ENCODE measurements at places on chromosomes 6 and 20. TPM values are rescaled to one million over a fixed set of nuclear protein-coding genes. Genes with fewer than 3 reads are reported as not detected.

DNA sequence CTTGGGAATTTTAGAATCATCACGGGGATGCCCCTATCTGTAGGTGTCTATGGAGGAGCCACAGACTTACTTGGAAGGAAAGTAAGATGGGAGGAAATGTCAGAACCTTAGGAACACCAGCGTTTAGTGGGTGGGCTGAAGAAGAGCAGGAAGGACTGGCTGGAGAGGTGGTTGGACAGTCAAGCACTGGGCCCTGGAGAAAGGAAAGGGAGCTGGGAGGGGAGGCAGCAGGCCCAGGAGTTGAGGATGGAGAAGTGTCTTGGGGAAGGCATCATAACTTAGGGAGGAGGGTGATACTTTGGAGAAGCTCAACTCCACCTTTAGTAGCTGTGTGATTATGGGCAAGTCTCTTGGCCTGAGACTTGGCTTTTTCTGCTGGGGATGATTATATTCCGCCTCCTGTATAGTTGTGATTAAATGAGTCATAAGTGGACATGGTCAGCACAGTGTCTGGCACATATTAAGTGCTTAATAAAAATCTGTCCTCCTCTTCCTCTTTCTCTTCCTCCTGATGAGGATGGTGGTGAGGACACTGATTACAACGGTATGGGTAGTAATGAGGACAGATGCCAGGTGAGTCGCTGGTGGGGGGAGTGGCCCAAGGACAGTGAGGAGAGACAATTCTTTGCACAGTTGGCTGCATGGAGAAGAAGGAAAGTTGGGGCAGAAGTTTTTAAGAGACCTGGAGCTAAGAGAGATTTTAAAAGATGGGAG, 125.7 kb downstream of the TOX2 start:
- peaks cover 66% of the 10 kb centered on the region for H3K27me3 ChIP-seq
- H3K36me3 ChIP-seq, result no peaks in the 10 kb centered on the region
- H3K4me1 ChIP-seq, result peaks cover under 1% of the 10 kb centered on the region

DNA sequence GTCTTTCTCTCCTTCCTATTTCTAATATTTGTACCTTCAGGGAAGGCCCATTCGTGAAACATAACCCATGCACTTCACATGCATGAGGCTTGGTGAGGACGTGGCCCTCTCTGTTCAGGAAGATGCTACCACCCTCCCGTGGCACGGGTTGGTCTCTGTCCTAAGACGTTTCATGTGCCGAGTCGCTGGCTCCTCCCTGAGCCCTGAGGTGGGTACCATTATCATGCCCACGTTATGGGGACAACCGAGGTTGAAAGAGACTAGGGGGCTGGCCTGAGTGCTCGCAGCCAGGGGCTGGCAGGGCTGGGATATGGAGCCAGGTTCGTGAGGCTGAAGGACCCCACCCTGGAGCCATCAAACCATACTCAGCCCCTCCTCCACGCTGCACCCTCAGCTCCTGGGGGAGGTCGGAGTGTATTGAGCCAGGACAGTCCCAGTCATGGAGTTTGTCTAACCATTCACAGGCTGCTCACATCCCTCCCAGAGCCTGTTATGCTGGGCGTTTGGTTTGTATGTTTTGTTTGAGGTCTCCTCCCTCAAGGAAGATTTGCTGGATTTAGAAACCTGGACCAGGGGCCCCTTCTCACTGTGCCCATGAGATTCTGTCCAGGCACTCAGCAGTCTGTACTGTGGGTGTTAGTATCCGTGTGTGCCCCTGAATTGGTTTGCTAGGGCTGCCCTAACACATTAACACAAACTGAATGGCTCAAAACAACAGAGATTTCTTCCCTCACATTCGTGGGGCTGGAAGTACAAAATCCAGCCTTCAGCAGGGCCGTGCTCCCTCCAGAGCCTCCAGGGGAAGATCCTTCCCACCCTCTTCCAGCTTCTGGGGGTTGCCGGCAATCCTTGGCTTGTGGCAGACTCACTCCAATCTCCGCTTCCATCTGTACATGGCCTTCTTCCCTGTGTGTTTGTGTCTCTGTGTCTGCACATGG, 88.3 kb downstream of the ANKRD60 start:
- no peak for DNase-seq
- H3K4me3 ChIP-seq, result no peak overlapping the region
- H3K27ac ChIP-seq, result no peak overlapping the region
- H3K27me3 ChIP-seq, result peaks cover 15% of the 10 kb centered on the region
- H3K4me1 ChIP-seq, result no peaks in the 10 kb centered on the region

- peaks cover 3% of the 10 kb centered on the region for H3K4me1 ChIP-seq
- H3K36me3 ChIP-seq, result no peaks in the 10 kb centered on the region
- H3K27ac ChIP-seq, result no peak overlapping the region
- peaks cover 34% of the 10 kb centered on the region for H3K27me3 ChIP-seq
- no peak for DNase-seq
Observed at GRCh38 chr6:40844246-40844645, 194.8 kb downstream of the UNC5CL start.

APCDD1L gene
- not detected for total RNA-seq

GRCh38 chr6:10368861-10369260, 46.0 kb downstream of the TFAP2A start:
- H3K4me3 ChIP-seq, result no peak overlapping the region
- no peaks in the 10 kb centered on the region for H3K36me3 ChIP-seq
- H3K27ac ChIP-seq, result no peak overlapping the region

DNA sequence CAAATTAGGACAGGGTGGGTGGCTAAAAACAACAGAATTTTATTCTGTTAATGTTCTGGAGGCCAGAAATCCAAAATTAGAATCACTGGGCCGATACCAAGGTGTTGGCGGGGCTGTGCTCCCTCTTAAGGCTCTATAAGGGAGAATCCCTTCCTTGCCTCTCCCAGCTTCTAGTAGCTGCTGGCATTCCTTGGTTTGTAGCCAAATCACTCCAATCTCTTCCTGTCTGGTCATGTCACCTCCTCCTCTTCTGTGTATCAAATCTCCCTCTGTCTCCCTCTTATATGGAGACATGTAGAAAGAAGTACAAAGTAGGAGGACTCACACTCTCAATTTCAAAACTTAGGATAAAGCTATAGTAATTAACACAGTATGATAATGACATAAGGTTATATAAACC, 102.9 kb upstream of the SIRPA start:
- peaks cover 34% of the 10 kb centered on the region for H3K27me3 ChIP-seq
- H3K4me3 ChIP-seq, result no peak overlapping the region
- H3K4me1 ChIP-seq, result no peaks in the 10 kb centered on the region
- no peaks in the 10 kb centered on the region for H3K36me3 ChIP-seq
- DNase-seq, result no peak

DNA sequence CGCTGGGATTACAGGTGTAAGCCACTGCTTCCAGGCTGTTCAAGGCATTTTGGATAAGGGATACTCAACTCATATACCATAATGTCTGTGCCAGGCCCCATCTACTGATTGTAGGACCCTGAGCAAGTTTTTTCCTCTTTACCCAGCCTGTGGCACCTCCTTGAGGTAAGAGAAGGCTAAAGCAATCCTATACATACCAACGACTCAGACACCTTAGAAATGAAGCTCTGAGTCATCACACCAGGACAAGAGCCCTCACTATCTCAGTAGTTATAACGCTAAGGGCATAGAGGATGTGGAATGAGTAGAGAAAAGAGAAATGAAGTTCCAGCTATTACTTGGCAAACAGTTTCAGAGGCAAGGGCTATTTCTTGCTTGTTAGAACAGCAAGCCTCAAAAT, 16.9 kb downstream of the NDRG3 start:
- DNase-seq, result no peak
- peaks cover 16% of the 10 kb centered on the region for H3K4me1 ChIP-seq
- no peaks in the 10 kb centered on the region for H3K36me3 ChIP-seq
- no peak overlapping the region for H3K4me3 ChIP-seq
- no peak overlapping the region for H3K27ac ChIP-seq

GRCh38 chr6:104788400-104788799, 71.3 kb downstream of the HACE1 start:
- H3K36me3 ChIP-seq, result peaks cover 32% of the 10 kb centered on the region
- DNase-seq, result no peak
- peak overlapping the region; percentile 78 for H3K27ac ChIP-seq
- peak overlapping the region; percentile 54 for H3K4me3 ChIP-seq
- peaks cover 41% of the 10 kb centered on the region for H3K4me1 ChIP-seq

DNA sequence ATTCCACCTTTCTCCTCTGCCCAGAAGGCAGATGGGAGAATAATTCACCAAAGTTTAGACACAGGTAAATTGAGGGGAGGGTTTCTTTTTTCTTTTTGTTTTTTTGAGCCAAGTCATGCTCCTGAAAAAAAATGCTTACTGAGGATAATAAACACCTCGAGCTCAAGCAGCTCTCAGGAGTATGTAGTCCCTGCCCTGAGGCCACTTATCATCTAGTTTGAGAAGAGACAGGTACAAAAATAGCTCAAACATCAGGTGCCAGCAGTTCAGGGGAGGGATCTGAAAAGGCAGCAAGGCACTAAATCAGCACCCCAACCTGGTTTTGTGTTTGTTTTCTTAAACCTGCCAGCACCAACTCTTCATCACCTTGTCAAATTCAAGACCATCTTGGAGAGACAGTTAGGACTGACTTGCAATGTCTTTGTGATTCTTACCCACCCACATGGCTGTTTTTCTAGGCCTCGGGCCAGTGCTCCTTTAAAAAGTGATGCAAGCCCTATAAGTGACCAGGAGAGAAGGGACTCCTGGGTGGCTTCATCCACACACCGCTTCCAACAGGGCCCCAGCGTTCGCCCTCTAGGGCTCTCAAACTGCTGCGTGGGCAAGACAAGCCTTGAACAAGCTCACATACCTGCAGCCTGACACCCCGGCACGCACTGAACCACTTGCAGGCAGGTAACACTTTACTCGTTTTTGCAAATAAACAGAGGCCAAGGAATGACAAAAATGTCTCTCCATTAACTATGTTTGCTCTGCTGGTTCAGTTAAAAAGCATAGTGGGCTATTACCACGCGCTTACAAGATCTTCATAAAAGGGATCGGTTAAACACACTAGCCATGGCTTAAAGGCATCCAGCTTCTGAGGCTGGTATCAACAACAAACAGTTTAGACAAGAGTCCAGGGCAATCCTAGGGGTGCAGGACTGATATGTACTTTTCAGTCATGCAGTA, 13.9 kb downstream of the JAG1 start:
- no peak overlapping the region for H3K27ac ChIP-seq
- no peak overlapping the region for H3K4me3 ChIP-seq
- no peaks in the 10 kb centered on the region for H3K4me1 ChIP-seq
- peaks cover 61% of the 10 kb centered on the region for H3K27me3 ChIP-seq

SMPDL3A gene
- 1.3 TPM for total RNA-seq

MUC21 gene
- total RNA-seq, result not detected

EDN3 gene
- not detected for total RNA-seq

OR2J3 gene
- total RNA-seq, result not detected

DNA sequence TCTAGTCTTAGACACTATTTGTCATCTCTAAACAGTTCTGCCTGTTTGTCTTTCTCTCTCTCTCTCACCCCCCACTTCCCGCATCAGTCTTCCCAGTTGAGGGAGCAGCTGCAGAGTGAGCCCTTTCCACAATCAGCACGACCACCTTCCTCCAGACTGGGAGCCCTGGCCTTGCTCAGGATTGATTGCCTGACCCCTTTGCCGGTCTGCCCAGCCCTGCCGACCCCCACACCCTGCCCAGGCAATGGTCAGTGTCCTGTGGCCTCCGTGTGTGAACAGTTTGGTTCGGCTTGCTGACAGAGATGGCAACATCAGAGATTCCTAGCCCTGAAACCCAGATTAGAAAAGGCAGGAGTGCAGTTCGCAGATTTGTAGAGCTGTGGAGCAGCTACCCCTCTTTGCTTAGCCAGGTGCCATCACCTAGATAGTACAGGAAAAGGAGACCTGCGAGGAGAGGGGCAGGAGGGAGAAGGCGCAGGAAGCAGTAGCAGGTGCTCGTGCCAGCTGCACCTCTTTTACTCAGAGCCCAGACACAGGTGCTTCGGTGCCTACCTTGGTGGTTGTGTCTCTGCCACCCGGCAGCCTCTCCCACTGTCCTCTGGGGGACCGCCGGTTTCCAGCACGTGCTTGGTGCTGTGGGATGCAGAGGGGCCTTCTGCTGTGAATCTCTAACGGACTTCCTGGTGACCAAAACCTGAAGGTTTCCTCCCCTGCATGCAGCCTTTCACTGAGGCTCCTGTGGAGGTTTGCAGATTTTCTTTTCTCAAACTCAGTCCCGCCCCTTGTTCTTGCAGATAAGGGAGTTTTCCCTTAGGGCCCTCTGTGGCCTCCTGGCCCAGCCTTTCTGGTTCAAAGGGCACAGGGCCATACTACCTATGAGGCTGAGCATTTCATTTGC, 92.4 kb downstream of the SCML4 start:
- peaks cover 37% of the 10 kb centered on the region for H3K27me3 ChIP-seq
- peak overlapping the region; percentile 68 for H3K4me3 ChIP-seq
- DNase-seq, result no peak
- peaks cover 8% of the 10 kb centered on the region for H3K36me3 ChIP-seq

GRM1 gene
- not detected for total RNA-seq

SLC16A10 gene
- 3.6 TPM for total RNA-seq

GRCh38 chr6:126947070-126947469, 171.4 kb upstream of the RSPO3 start:
- no peak overlapping the region for H3K27ac ChIP-seq
- no peaks in the 10 kb centered on the region for H3K27me3 ChIP-seq
- H3K4me1 ChIP-seq, result no peaks in the 10 kb centered on the region
- no peaks in the 10 kb centered on the region for H3K36me3 ChIP-seq
- no peak overlapping the region for H3K4me3 ChIP-seq

GRCh38 chr6:5751525-5752390, 255.0 kb downstream of the NRN1 start:
- no peak overlapping the region for H3K27ac ChIP-seq
- no peak overlapping the region for H3K4me3 ChIP-seq
- no peaks in the 10 kb centered on the region for H3K27me3 ChIP-seq
- peaks cover 7% of the 10 kb centered on the region for H3K36me3 ChIP-seq
- no peak for DNase-seq

DNA sequence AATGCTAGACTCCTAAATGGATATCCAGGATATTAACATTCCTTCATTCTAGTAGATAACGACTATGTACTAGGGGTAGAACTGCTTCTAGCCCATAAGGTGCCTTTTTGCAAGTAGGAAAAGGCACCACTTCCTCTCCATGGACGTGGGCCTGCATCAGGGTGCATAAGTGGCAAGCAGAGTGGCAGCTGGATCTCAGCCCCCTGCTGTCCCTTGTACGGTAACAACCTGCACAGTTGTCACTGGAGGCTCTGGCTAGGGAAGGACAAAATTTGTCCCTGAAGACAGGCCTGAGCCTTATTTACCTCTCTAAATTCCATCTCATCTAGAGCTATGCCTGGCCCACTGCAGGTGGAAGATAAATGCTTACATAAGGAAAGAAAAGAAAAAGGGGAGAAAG, 42.5 kb upstream of the SAYSD1 start:
- H3K4me3 ChIP-seq, result no peak overlapping the region
- no peak for DNase-seq
- no peak overlapping the region for H3K27ac ChIP-seq
- peaks cover 22% of the 10 kb centered on the region for H3K4me1 ChIP-seq
- H3K36me3 ChIP-seq, result peaks cover 21% of the 10 kb centered on the region
- no peaks in the 10 kb centered on the region for H3K27me3 ChIP-seq
